Neural crest cell (in vitro differentiated cells): ENCODE measurements at places on chromosomes 12 and 14.

DNA sequence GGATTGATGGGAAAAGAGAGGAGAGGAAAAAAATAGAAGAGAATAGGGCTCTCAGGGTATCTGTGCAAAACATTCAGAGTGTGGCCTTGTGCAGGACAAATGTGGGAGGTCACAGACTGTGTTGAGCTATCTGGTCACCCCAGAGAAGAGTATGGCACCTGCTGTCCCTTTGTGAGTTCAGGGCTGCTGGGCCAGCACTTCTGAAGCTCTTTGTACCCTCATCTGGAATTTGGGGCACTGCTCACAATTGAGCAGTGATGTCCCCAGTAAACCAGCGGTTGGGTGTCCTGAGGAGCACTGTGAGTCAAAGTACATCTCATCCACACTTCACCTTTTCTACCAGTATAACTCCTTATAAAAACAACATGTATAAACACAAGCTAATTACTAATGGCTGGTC, 2.6 kb upstream of the KRT81 start:
- DNase-seq, result no peak

DNA sequence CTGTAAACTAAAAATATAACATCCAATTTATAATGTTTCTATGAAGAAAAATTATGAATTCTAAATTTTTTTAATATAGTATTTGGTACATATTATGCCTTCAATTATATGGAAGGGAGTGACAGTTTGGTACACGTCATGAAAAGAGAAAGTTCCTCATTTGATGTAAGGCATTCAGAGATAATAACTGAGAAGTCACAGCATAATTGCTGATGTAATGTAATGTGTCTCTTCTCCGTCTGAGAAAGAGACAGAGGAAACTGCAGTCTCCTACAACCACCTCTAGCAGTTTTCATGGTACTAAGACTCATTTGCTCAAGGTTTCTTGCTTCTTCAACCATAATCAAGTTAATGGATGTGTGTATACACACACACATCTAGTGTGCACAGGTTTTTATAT, 2.3 kb upstream of the CD69 start:
- no peak for DNase-seq

DNA sequence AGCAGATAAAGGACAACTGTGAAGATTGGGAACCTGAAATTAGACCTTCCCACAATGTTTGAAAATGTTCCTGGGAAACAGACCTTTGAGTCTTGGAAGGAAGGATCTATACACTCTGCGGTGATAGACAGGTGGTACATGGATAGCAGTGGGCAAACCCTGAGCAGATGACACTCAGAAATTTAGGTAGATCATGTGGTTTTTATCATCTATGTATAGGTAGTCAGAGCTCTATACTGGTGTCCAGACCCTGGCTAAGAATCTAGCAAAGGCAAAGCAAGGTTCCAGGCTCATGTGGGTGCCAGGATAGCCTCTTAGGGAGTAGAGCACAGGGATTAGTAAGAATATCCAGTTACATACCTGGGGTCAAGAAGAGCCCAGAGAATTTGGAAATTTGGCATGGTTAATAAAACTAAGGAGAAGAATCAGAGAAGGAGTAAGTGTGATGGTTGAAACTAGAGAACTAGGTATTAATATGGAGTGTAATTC, 331.2 kb upstream of the FBXO33 start:
- DNase-seq, result no peak

GRCh38 chr12:9943240-9943639, 11.1 kb upstream of the CLEC2A start:
- no peak for DNase-seq

- DNase-seq, result no peak
These were observed 42.4 kb downstream of the TRIP11 start for GRCh38 chr14:91997492-91997891.

- DNase-seq, result no peak
These were observed 5.0 kb downstream of the RASAL1 start for GRCh38 chr12:113130457-113131135.

DNA sequence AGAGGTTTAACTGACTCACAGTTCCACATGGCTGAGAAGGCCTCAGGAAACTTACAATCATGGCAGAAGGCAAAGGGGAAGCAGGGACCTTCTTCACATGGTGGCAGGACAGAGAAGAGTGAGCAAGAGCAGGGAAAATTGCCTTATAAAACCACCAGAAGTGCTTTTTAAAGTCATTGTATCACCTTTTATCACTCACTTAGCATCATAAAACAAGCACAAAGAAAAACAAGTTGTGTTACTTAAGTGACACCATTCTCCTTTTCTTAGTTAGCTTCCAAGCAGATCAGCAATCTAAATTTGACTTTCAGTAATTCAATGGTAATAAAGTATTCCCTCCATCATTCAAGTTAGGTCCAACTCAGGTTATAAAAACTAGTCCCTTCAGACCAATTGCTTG, 28.5 kb downstream of the OSBPL8 start:
- no peak for DNase-seq

DNA sequence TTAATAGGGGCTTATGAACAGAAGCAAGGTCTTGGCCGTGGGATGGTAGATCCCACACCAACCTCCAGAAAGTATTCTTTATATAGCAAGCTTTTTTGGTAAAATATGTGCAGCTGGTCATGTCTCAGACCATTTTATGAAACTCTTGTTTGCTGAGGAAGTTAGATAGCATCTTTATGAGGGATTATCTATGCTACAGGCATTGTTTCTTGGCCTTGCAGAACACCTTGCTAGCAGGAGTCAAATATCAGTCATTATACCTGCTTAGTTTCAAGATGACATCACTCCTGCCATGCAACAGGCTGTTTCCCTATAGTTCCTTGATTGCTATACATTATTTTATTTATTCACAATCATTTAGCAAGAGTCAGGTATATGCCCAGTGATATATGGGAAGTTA, 84.8 kb upstream of the LRFN5 start:
- DNase-seq, result no peak

GRCh38 chr12:81297601-81298000, 219.7 kb downstream of the ACSS3 start:
- no peak for DNase-seq

DNA sequence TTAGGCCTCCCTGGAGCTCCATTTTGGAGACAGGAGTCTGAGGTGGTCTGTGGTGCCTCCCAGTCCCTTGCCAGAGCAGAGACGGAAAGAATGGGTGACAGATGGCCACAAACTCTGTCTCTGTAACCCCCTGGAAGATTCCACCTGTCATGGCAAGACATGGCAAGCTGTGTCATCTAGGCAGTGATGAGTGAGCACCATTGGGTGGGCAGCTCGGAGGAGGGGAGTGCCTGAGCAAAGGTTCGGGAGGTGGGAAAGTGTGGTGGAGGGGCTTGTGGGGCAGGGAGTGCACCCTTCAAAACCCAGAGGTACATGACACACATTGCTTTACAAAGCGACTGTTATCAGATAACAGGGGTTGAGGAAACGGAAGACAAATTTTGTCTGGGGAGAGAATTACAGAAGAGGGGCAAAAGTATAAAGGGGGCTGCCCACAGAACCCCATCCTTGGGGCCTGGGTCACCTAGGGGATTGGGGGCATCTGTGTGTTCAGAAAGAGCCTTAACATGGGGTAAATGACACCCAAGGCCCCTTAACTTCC, 3.5 kb downstream of the RIN3 start:
- no peak for DNase-seq
